Hypothalamus (tissue), 51 donors: ENCODE measurements at places on chromosomes 16 and 17.

- DNase-seq: no peak
Observed at GRCh38 chr16:70152578-70153302, 20.8 kb upstream of the CLEC18C start.

GRCh38 chr16:14486520-14487303 is 143.3 kb downstream of the PARN start:
- peak; percentile 43 for DNase-seq

GRCh38 chr17:75610103-75610984 is 22.7 kb downstream of the MYO15B start:
- no peak for DNase-seq

DNA sequence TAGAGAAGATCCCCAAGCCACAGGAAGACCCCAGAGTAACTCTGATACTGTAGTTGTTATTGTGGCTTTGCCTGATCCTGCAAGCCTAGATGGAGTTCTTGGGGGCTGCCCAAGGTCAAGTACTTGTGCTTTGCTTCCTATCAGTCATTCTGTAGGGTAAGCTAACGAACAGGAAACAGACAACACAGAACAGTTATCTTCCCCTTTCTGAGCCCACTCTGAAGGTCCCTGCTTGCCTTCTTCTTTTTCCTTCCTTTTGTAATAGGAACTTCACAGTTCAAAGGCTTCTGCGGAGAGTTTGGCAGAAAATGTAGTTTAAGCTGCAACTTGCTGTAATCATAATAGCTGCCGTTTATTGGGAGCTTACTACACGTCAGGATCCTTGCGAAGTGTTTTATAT is 494.1 kb upstream of the ERCC4 start:
- DNase-seq: no peak

DNA sequence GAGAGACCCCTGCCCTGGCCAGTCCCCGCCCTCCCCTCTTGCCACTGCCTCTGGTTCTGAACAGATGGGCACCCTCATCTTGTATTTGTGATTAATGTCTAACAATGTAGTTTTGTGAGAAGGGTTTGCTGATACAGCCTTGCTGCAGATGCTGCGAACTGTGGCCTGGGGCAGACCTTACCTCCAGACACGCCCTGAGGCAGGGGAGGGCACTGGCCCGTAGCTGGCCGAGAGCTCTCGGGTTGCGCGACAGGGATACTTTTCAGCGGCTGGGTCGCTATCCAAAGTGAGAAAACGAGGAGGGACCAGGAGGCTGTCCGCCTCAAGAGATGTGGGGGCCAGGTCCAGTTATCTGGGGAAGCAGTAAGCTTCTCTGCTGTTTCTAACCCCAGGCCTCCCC is 21.9 kb downstream of the STH start:
- DNase-seq: no peak

- no peak for DNase-seq
Observed at GRCh38 chr17:50263331-50264262, 10.7 kb upstream of the TMEM92 start.

GRCh38 chr16:67301080-67301782 is 21.9 kb downstream of the PLEKHG4 start:
- DNase-seq: no peak

DNA sequence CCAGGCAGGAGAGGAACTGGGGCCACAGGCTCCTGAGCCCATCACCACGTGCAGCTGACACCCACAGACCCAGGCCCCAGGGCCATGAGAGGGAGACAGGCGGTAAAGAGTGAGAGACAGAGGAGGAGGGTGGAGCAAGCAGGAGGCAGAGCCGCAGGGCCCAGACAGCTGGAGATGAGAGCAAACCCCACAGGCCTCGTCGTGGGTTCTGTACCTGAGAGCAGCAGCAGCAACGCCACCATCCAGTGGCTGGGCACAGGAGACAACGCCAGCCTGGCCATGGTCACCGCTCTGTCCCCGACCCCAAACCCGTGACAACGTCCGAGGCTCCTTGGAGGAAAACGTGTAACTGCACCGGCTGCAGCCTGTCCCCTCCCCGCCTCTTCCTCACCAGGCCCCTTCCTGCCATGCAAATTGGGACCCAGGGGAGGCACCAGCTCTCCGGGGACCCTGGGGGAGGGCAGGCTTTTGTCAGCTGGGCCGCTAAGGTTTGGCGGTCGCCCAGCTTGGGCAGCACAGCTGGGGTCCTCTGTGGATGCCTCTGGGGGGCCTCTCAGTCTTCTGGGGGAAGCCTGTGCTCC is at the start of gene CD79B:
Gene CD79B (minus strand): TSS at position 351 of the 581 bp plus-strand sequence. CDS start 70 bp downstream, at position 281.
- no peak for DNase-seq

DNA sequence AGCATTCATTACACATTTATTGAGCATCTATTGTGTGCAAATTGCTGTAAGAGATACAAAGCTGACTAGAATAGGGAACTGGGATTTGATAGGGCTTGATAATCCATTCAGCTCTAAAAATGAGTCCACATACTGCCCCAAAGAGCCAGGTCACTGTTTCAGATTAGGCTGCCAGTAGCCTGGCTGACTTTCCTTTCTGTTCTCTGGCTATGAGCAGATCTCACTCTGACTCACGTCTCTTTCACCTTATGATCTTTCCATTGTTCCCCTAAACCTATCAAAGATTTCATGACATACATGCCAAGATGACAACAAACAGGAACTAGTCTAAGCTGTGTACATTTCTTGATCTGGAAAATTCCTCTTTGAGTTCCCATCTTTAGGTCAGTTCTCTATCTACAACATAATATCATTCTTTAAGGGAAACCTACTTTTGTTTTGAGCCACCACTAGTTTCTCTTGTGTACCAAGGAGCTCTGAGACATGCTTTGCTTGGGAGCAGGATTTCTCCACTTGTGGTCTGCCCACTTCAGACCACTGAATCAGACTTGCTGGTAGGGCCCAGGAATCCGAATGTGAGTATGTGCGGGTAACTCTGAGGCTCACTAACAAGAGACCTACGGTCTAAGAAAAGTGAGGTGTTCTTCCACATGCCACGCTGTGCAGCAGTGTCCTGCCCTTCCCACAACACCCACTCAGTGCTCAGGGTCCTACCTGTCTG is 40.9 kb upstream of the ICAM2 start:
- no peak for DNase-seq

GRCh38 chr16:48287239-48287638 is 39.9 kb upstream of the ABCC11 start:
- no peak for DNase-seq

GRCh38 chr17:13917634-13918033 is 151.7 kb upstream of the COX10 start:
- no peak for DNase-seq

DNA sequence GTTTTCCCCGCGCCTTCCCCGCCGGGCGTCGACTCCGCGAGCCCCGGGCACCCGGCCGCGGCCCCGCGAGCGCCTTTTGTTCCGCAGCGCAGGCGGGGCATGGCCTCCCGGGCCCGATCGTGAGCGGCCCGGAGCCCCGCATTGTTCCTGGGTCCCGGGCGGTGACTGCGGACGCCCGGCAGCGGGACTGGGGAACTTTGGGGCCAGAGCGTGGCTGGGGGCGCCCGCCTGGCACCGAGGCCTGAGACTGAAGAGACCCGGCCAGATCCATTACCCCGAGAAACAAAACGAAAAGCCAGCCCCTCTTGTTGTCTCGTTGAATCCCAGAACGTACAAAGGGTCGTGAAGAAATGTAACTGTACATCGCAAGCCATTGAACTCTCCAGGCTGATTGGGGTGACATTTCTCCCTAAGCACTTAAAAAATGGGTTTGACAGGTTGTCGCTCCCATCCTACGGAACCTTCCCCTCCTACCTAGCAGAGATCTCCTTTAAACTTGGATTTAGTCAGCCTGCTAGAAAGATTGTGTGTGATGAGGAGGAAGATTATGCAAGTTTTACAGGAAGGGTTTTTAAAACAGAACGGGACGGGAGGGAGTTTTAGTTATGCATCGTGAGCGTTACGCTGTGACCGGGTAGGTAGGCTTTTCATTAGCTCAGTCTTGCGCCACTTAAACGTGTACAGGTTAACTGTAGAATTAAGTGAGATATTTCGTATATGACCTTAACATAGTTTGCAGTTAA is 825 bp downstream of the METTL9 start:
- DNase-seq: no peak

GRCh38 chr17:16491703-16492612 is at the start of gene LRRC75A:
LRRC75A (minus strand) TSS chr17:16492193; CDS start chr17:16491990, 203 bp downstream.
- peak; percentile 12 for DNase-seq

DNA sequence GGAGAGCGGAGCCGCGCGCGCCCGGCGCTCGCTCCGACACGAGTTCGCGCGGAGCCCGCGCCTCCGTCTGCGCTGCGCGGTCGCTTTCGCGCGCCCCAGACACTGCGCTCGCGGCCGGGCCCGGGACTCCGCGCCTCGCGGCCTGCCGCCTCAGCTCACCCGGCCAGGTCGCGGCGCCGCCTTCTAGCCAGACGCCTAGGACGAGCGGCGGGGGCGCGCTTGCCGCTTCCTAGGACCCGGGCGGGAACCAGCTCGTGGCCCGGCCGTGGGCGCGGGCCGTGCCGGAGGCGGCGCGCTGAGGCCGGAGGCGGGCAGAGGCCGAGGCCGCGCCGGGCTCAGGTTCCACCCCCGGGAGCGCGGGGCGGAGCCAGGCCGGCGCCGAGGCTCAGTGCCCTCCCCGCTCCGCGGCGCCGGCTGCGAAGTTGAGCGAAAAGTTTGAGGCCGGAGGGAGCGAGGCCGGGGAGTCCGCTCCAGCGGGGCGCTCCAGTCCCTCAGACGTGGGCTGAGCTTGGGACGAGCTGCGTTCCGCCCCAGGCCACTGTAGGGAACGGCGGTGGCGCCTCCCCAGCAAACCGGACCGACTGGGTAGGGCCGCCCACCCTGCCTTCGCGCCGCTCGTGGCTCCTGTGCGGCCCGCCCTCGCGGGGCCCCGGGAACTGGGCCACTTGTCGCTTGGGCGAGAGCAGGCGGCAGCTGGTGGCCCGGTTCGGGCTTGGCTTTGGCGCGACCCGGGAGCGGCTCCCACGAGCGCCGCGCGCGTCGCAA is at the start of gene SPHK1:
Gene SPHK1 (plus strand): TSS at position 388 of the 765 bp plus-strand sequence. CDS start 1,036 bp downstream, outside the sequence.
- no peak for DNase-seq

DNA sequence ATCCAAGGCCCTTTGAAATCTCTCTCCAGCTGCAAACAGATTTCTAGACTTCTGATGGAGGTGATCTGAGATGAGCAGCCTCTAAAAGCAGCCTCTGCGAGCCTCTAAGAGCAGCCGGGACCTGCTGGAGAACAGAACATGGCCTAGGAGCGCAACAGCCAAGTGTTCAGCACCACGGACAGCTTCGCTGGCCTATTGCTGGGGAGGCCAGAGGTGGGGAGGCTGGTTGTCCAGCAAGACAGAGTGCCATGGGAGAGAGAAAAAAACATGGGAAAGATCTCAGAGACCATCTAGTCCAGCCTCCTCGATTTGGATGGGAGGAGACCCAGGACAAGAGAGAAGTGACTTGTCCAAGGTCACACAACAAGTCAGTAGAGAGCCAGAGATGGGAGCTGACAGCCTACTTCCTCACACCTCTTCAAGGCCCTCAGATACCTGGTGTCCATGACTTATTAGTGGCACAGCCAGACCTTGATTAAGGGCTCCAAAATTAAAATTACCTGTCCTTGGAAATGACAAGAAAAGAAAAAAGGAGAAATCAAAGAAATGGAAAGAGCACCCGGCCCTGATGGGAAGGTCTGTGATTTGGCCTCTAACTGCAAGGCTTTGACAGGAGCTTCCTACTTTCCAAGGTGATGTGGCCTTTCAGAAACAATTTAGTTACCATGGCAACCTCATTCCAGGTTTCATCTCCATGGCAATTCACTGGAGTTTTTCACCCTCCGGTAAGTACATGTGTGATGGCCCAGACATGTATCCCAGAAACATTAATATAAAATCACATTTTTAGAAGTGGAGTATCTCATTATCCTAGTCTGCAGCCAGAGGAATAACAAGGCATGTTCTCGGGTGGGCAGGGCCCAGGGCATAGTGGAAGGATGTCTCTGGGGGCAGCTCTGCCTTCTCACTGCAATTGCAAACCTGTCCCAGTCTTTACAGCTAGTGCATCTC is 14.5 kb downstream of the RPRML start:
- DNase-seq: no peak

DNA sequence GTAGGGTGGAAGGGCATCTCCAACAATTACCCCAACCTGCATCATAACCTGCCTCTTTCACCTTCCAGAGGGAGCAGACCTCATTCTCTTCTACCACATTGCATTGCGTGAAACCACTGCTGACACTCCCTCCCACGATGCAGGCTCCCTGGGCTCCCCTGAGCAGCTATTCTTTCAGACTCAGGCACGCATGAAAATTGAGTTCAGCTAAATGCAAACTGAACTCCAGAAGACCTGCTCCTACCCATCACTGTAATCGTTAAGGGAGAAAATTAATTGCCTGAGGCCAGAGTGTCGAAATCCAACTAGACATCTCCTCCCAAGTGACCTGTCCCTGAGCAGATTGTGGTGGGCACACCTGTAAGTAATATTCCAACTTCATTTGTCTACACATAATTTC is 186.0 kb downstream of the GRIN2A start:
- DNase-seq: no peak

DNA sequence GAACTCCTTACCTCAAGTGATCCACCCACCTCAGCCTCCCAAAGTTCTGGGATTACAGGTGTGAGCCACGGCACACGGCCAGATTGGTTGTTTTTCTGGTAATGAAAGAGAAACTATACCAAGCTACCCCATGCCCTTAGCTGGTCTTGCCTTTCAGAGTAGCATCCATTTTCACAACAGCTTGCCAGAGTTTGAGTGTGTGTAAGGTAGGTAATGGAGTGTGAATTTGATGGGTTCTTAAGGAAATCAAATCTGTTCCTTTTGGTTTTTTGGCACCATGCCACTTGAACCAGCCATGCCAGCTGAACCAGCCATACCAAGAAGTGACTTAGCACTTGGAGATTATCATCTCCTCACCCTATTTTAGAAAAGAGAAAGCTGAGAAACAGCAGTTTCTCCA is 5.1 kb downstream of the CALCOCO2 start:
- no peak for DNase-seq

DNA sequence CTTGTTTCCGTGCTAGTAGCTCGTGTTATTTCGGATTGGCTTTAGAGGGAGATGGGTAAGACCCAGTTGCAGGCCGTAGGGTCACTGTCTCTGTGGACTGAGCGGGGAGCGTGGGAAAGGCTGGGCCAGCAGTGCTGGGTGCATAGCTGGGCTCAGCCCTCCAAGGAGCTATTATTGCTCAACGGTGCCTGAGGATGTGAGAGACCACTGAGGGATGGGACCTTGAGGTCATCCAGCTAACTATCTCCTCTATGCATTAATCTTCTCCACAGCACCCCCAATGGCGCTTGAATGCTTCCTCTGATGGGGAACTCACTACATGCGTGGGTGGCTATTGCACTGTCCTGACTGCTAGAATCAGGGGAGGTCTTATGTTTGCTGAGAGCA is 126.1 kb upstream of the FOXF1 start:
- DNase-seq: no peak

GRCh38 chr16:17947637-17948036 is 388.9 kb downstream of the NPIPA8 start:
- no peak for DNase-seq
